ENCODE measurements at places on chromosomes 5 and 9.

- no peak for DNase-seq
These were observed 83.1 kb downstream of the COL27A1 start for GRCh38 chr9:114238472-114238871.

DNA sequence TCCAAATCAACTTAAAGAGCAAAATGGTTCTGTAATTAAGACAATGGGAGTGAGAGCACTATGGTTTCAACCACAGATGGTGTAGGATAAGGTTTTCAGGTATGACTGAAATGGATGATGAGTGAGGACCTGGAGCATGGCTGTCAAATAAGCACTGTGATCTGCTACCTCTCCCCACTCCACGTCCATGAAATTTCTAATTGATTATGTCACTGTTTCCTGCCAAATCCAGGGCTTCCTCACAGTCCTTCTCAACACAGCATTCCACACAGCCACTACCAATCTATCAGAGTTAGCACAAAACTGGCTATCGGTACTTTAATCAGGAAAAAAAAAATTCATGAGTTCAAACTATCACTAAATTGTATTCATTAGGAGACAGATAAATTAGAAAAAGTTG lies 420.4 kb upstream of the WWC1 start:
- no peak for DNase-seq

- DNase-seq: no peak
These were observed 18.3 kb upstream of the ASS1 start for GRCh38 chr9:130426467-130426773.

- no peak for DNase-seq
These were observed 59.5 kb downstream of the CAMSAP1 start for GRCh38 chr9:135847833-135848232.

- no peak for DNase-seq
These were observed 42.8 kb downstream of the TEK start for GRCh38 chr9:27151693-27152404.

DNA sequence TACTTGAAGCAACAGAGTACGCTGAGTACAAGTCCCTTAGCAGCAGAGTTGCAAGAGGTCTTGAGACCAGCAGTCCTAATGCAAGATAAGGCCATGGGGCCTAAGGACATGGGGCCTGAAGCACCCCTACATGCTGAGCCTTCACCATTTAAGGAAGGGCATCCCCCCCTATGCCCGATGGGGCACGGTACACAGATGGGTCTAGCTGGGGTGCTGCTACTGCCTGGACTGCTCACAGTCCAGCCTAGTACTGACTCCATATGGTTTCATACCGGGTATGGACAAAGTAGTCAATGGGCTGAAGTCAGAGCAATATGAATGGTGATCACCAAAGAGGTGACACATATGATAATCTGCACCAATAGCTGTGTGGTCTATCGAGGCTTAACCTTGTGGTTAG lies 178.3 kb downstream of the PDE4D start:
- no peak for DNase-seq

Data from activated T-helper 1 cell treated with anti-CD3 and anti-CD28 coated beads, Interleukin-2, amount 50 U/mL, for 16 hours (primary cell).